M059J (cell line): ENCODE measurements at places on chromosomes 2 and 18. TPM values are rescaled to one million over a fixed set of nuclear protein-coding genes. Genes with fewer than 3 reads are reported as not detected.

The FIGN gene
- 1.5 and 3.4 TPM in 2 replicates for total RNA-seq

GRCh38 chr2:239983004-239983778 lies 42.0 kb downstream of the NDUFA10 start:
- DNase-seq = no peak

The CD8A gene
- not detected in 2 replicates for total RNA-seq

DNA sequence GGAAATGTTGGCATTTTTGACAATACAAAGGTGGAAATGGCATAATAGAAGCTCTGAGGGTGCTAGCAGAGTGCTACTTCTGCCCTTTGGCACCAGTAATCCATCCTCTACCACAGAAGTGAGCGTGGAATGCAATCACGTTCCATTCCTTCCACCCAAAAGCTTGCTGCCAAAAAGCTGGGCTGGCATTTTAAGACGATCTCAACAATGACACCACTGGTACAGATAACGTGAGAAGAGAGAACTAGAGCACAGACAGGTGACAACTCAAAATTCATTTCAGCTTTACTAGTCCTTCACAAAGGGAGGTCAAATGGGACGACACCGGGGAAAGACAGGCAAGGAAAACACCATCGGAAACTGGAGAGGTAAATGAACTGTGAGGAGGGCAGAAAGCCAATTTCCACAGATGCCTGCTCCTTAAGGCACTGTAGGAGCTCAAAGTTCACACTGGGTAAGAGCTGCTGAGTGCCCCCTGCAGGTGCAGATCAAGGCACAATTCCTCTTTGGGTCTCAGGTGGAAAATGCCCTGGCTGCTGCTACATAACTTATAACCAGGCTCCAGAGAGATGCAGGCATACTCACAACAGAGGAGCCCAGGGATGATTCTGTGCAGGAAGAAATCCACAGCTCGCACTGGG lies 50.7 kb upstream of the RNU4ATAC start:
- peak; percentile 14 for DNase-seq

GRCh38 chr2:170848587-170848986 lies 31.9 kb downstream of the GAD1 start:
- peak; percentile 78 for DNase-seq

DNA sequence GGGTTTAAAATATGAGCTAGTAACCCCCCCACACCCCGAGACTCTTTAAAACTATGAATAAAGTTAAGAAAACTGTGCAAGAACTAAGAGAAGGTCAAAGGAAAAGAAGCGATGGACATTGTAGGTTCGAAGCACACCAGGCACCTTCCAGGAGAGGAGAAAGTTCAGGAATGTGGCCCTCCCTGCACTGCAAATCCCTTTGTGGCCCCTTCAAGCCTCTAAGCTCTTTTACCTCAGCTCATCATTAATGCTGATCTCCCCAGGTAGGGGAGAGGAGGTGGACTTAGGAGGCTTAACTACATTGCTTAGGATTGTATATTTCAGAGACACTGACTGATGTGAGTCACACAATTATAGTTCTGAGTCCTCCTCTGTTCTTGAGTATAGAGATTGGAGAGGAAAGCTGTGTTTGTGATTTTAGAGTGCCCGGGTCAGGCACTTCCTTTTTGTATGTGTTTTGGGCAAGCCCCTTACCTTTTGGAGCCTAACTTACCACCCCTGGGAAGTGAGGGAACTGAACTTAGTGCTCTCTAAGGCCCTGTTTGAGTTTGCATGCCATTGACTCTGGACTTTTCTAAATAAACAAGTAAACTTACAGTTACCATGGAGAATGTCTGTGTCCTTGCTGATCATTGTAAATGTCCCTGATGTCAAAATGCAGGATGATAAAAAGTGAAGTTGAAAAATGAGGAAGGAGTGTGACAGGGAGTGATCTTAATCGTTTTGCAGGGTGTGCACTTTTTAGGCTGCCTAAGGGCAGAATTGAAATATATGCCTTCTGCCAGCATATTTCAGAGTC lies 140.8 kb upstream of the ZEB2 start:
- peak; percentile 67 for DNase-seq

The ELP2 gene
- 58.1 and 63.9 TPM in 2 replicates for total RNA-seq

- DNase-seq = peak; percentile 86
These were observed at the start of gene PTPN18 for GRCh38 chr2:130355578-130356431. Gene PTPN18, plus strand, starts transcription at chr2:130356056. Its CDS starts 52 bp downstream, at chr2:130356108.

- peak; percentile 95 for DNase-seq
These were observed 18.8 kb downstream of the TEX44 start for GRCh38 chr2:231611273-231612108.

The NYAP2 gene
- total RNA-seq = 1.5 and 2.3 TPM in 2 replicates

The SETBP1 gene
- total RNA-seq = 1.9 and 4.1 TPM in 2 replicates

- DNase-seq = peak; percentile 58
These were observed 32.8 kb downstream of the LPIN2 start for GRCh38 chr18:2979871-2980790.

The DSG1 gene
- not detected in 2 replicates for total RNA-seq

- no peak for DNase-seq
These were observed 405.3 kb downstream of the MBD2 start for GRCh38 chr18:53819174-53819573.

The TMEM87B gene
- 21.9 and 27.3 TPM in 2 replicates for total RNA-seq

The C2orf72 gene
- 1.1 and 1.6 TPM in 2 replicates for total RNA-seq
